ENCODE measurements at places on chromosomes 5 and 9.

GRCh38 chr5:177339107-177339638, 12.3 kb downstream of the LMAN2 start:
- DNase-seq: peak; percentile 60

GRCh38 chr5:73764586-73764985, 138.6 kb downstream of the ARHGEF28 start:
- DNase-seq: no peak

- DNase-seq: peak; percentile 62
Measured at GRCh38 chr9:133125941-133126696, 5.1 kb upstream of the RALGDS start.

DNA sequence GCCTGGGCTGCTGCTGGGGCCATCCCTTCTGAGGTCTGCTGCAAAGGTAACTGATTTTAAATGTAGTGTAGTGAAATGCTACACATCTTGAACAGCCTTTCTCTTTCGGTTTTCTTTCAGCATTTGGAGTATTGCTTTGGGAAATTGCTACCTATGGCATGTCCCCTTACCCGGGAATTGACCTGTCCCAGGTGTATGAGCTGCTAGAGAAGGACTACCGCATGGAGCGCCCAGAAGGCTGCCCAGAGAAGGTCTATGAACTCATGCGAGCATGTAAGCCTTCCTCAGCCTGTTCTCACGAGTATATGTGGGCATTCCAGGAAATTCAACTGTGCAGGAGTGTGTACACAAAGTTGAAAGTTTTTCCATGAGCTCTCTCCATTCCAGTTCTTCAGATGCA, 18.3 kb downstream of the QRFP start:
- DNase-seq: no peak

DNA sequence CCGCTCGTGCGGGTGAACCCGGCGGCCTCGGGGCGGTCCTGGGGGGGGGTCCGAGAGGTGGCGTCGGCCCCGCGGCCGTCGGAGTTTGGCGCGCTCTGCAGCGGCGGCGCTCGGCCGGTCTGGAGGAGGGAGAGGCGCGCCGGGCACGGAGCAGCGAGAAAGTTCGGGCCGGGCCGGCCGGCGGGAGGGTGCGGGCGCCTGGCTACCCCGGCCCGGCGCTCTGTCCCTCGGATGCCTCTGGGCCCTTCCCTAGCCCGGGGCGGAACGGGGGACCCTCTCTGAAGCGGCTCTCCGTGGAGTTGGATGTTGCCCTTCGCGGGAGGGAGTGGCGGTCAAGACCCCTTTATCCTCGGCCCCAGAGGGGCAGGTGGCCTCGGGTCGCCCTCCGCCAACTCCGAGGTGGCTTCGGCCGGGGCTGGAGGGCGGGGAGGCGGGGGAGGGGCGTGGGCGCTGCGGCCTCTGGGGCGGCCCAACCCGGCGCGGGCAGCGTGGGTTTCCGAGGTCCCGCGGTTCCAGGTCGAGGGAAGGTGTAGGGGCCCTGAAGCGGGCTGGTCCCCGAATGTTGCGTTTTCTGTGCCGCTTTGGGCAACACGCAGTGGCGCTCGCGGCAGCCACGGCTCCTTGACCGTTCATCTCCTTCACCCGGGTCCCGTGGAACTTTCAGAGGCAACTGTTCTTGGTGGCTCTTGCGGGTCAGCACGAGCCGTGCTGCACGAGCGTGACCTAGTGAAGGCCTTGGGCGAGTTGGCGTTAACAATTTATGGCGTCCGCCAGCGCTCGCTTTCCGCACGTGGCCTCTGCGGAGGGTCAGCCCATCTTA, 290.5 kb downstream of the DOCK8 start:
- DNase-seq: peak; percentile 5

DNA sequence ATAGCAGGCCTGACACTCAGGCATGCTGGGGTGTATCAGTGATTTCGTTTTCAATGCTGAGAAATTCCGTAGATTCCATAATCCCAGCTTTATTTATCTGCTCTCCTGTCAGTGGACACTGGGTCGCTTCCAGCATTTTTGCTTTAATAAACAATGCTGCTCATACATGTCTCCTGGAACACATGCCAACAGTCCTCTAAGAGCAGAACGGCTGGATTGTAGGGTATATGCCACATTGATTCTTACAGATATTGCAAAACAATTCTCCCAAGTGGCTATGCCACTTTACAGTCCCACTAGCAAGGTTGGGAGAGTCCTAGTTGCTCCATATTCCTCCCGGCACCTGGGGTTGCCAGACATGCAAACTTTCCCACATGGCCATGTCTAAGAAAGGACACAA, 81.9 kb downstream of the RAPGEF1 start:
- DNase-seq: no peak

DNA sequence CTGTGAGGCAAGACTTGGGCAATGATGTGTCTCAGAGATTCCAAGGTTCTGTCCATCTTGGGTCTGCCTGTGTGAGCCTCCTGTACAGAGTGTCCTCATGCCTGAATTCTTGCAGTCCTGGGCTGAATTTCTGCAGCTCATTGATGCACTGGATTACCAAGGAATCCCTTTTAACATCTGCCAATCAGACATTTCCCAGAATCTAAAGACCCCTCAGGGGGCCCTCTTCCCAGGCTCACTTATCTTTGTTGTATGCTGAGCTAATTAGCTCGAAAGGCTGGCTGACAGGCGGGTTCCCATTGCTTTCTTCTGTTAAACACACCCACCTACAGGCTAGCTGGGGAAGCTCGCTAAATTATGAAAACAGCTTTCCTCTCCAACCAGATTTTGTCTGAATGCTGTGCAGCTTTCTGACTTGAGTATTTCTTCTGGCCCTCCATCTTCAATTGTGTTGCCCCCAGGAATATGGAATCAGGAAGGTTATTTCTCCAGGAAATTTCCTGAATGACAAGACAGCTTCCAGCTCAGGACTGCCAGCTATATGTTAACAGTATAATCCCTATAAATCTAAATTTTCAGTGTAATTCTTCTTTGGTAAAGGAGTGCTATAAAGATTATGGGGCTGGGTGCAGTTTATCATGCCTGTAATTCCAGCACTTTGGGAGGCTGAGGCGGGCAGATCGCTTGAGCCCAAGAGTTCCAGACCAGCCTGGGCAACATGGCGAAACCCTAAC, at the start of gene LIX1:
TSS of gene LIX1 (minus strand) at position 91 of the 734 bp plus-strand sequence. CDS start at position 56, 35 bp downstream.
- DNase-seq: no peak

- peak; percentile 7 for DNase-seq
Measured at GRCh38 chr9:84781458-84781857, 111.9 kb downstream of the NTRK2 start.

DNA sequence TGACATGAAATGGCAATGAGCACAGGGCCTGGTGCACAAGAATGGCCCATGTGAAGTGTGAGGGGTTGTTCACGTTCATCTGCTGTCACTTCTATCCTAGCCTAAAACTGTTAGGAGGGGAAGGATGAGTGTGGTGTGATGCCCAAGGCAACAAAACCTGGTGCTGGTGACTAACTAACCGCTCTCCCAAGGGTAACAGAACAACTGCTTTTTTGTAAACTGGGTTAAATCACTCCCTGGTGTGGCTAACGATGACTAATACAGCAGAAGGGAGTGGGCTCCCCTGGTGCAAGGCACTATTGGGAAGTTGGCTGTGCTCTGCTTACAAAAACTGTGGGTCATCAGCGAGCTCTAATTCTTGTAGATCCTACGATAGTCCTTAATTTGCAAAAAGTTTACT, 103.2 kb upstream of the VCAN start:
- no peak for DNase-seq

DNA sequence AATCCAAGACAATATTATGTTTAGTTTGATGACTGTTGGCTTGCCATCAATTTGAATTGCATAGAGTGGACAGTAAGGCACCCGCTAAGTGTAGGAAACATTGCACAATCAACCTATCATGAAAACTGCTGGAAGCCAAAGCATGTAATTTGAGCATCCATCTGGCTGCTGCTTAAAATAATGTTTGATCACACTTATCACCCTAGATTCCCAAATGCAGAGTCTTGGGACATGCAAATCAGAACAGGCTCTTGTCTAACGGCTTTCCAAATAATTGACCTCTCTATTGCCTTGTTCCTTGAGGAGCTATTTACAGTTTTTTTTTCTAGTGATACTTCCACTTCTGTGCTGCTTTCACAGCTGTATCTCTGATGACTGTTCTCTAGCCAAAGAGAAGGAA, 342.1 kb downstream of the PRR16 start:
- DNase-seq: no peak

GRCh38 chr5:139138809-139139208, 59.4 kb downstream of the SIL1 start:
- no peak for DNase-seq

- DNase-seq: no peak
Measured at GRCh38 chr9:137611623-137612609, 6.4 kb downstream of the ARRDC1 start.

GRCh38 chr5:132023258-132024116, 12.0 kb upstream of the ACSL6 start:
- DNase-seq: no peak

- DNase-seq: no peak
Measured at GRCh38 chr5:132812781-132813598, at the start of gene SOWAHA. TSS of gene SOWAHA (plus strand) at chr5:132813302. CDS start at chr5:132813622, 320 bp downstream.

- DNase-seq: no peak
Measured at GRCh38 chr5:130104895-130105688, 200.8 kb downstream of the CHSY3 start.

Data from immature natural killer cell (primary cell).